ENCODE measurements at places on chromosomes 3 and 15. TPM values are rescaled to one million over a fixed set of nuclear protein-coding genes. Genes with fewer than 3 reads are reported as not detected.

The SEMA3F gene
- total RNA-seq, result 39.9 TPM

- DNase-seq, result no peak
Observed at GRCh38 chr3:40618158-40618557, 93.4 kb downstream of the ZNF621 start.

The GOLGA6L7 gene
- not detected for total RNA-seq

The A4GNT gene
- not detected for total RNA-seq

- DNase-seq, result no peak
Observed at GRCh38 chr15:94352636-94353487, 121.5 kb downstream of the MCTP2 start.

- DNase-seq, result no peak
Observed at GRCh38 chr3:68705695-68706094, 226.7 kb downstream of the TAFA4 start.
